Activated CD8-positive, alpha-beta memory T cell treated with anti-CD3 and anti-CD28 coated beads for 1 hour (primary cell): ENCODE measurements at places on chromosomes 4 and X.

DNA sequence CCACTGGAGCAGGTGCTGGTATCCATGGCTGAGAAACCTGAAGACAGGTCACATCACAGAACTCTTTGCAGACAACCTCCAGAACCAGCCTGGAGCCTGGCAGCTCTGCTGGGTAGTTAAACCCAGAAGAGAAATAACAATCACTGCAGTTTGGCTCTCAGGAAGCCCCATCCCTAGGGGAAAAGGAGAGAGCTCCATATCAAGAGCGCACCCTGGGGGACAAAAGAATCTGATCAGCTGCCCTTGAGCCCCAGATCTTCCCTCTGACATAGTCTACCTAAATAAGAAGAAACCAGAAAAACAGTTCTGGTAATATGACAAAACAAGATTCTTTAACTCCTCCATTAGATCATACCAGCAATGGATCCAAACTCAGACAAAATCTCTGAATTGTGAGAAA is 823.2 kb upstream of the FRG1 start:
- DNase-seq: no peak

DNA sequence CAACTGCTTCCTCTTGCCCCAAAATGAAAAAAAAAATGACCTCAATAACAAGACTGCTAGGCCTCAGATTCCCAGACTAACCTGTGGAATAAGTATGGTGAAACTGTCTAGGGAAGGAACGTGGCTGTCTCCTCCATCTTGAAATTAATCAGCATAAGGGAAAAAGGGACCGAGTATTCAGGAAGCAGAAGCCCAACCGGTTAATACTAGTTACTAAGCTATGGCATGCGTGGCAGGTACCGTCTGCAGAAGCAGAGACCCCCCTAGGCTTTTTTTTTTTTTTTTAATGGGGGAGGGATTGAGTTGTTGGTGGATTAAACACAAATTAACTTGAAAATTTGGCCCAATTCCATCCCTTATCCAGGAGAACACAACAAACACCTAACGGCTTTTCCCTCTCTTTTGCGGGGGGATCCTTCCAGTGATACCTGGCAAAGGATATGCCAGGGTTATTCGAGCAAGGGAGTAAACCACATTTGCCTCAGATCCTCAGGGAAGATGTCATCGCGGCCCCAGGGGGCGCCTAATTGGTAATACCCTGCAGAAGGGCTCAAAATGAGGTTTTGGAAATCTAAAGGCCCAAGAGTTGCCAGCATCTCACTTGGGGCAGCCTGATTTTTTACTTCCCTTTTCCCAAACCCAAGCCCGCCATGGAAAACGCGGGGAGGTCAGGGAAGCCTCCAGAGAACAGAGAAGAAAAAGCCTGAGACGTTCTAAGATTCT is 893 bp downstream of the RLIM start:
- DNase-seq: no peak

GRCh38 chrX:2781226-2781571 is 29.4 kb downstream of the XG start:
- no peak for DNase-seq

GRCh38 chrX:40099055-40099958 is 1.5 kb upstream of the BCOR start:
- no peak for DNase-seq

DNA sequence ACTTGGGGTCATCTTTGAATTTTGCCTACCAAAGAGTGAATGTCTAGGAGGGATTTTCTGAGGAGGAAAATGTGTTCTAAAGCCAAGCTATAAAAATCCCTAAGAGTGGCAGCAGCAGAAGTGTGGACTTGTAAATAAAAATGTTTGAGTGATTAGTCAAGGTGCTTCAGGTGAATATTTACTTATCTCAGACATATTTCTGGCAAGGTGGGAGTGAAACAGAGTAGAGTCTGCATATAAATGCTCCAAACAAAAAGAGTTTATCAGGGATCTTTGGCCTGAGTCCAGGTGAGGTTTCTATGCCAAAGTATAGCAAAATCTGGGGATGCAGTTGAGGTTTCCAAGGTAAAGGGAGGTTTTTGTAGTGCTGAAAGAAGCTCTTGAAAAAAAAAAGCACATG is 19.7 kb downstream of the CYSLTR1 start:
- DNase-seq: no peak

DNA sequence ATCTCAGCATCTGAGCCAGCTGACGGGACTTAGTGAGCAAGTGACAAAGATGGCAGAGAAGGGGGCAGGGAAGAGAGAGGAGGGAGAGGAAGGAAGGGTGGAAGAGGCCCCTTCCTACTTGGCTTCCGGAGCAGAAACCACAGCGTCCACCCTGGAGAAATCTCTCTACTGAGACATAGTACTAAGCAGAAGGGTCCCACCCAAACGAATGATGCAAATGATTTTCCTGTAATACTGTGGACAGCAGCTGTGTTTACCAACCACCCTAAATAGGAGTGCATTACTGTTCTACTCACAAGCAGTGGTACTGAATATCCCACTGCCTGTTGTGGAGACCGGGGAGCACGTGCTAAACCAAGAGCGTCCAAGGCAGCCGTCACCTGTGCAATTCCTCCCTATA is 29.4 kb downstream of the DTHD1 start:
- no peak for DNase-seq

DNA sequence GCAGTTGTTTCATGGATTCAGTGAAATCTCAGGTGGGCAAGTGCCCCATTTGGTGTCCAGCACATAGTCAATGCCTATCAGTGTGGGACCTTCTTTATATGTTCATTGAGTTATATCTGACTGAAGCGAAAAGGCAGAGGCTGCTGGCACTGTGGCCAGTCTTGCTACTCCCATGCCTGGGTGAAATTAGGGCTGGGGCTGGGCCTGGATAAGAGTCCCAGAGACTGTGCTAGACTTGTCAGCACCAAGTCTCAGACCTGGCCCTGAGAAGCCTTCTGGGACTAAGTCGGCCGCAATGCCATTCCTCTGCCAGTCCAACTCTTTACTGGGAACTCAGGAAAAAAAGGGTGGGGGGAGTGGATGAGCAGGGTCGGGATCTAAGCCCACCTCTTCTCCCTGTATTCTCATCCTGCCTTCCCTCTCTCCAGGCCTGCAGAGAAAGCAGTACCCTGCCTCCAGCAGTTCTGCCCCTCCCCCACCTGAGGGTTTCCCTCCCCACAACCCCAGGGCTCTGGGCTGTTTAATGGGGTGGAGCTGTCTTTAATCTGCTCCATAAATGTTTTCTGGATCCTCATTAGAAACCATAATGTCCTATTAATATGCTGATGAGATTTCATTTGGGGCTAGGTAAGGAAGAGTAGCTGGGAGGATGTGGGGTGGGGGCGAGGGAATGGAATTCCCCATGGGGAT is 153.5 kb upstream of the PJA1 start:
- no peak for DNase-seq

DNA sequence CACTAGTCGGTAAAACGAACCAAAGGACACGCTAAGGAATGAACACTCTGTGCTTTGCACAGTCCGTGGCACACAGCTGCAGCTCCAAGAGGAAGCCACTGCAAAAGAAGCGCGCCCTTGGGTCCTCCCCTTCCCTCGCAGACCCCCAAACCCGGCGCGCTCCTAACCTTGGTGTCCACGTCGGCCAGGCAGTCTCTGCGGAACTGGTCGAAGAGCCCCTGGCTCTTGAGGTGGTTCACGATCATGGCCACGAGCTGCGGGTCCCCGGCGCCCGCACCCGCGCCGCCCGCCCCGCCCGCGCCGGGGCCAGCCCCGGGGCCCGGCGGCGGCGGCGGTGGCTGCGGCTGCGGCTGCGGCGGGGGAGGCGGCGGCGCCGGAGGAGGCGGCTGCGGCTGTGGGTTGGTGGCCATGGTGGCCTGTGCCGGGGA is 333 bp downstream of the BOD1L1 start:
- no peak for DNase-seq

DNA sequence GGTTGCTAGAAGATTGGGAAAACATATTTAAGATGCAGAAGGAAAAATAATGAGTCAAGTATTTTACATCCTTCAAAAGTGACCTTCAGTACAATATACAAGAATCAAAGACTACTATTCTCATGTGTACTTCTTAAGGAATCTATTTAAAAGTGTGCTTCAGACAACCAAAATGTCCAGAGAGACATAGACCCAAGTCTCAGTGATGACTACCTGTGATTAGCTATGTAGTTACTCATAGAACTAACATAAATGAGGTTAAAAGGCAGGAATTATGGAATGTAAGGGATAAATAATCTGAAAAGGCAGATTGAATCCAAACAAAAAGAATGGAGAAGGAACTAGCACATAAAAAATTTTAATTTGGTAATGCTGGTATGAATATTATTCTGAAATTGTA is 634.7 kb upstream of the FAM241A start:
- no peak for DNase-seq

DNA sequence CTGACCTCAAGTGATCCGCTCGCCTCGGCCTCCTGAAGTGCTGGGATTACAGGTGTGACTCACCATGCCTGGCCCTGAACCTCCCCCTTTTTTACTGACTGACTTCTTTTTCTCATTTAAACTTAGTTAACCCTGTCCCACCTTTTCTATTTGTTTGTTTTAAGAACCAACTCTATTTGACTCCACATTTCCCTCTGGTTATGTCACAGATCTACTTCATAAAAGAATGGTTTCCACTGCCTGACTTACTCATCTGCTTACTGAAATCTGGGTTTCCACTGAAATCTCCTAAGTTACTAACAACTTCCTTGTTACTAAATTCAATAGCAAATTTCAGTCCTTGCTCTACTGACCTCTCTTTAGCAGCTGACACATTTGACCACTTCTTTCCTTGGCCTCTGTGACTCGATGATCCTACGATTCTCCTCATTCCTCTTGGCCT is 28.0 kb upstream of the NSUN7 start:
- DNase-seq: no peak

- no peak for DNase-seq
Measured at GRCh38 chr4:96044971-96045370, 205.1 kb downstream of the PDHA2 start.

DNA sequence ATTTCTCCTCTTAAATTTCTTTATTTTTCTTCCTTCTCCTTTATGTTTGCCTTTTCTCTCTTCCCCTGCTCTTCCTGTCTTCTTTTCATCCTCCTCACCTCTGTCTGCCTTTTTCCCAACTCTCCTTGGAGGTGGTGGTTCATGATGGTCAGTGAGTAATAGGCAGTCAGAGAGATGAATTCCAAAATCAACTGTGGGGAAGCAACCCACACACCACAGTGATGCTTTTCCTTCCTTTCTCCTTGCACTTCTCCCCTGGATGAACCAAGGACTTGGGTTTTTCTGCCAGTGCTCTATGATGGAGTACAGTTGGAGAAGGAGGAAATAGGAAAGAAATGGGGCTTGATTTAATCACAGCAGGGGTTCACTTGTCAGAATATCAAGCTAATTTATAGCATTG is 153.8 kb downstream of the DCK start:
- no peak for DNase-seq

GRCh38 chr4:16157609-16158503 is 68.4 kb downstream of the TAPT1 start:
- DNase-seq: no peak

GRCh38 chrX:154059729-154060245 is 37.7 kb downstream of the MECP2 start:
- DNase-seq: no peak

DNA sequence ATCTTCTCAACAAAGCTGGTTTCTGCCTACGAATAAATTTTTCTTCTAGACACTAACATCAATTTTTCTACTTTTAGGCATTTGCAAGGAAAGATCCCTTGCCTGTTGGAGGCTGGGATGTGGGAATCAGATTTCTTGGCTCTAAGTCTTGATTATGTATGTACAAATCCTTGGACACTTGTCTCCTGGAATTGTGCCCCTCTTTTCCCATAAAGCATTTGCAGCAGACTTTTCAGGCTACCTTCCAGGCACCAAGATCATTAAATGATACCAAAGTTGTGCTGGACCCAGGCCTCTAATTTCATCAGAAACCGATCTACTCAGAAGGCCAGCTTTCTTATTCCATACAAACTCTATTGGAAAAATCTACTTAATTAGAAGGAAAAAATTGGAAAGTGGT is 339.5 kb upstream of the DIPK2B start:
- DNase-seq: no peak

DNA sequence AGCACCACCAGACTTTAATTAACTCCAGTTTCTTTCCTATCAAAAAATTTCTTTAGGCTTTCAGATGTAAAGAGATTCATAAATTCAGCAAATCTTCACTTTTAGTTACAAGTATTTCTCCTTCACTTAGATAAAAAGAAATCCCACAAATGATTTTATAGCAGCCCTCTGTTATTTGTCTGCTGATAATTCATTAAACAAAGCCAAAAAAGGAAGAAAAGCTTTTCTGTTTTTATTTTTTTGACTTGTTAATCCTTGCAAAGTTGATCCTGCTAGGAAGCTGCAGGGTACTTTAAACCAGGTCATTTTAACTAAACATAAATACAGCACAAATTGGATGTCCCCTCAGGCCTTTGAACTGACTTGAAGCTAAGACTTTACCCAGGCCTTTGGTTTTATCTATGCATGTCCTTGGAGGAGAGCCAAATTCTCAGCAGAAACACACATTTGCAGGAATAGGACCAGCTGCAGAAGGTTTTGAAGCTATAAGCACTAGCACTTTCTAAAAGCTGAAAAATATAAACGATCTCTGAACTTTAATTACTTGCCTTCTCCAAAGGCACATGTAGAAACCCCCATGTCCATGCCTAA is 57.5 kb downstream of the PCDH18 start:
- DNase-seq: no peak

- DNase-seq: no peak
Measured at GRCh38 chrX:107826238-107827029, 768 bp downstream of the MID2 start.

GRCh38 chr4:172736046-172736445 is 432.6 kb upstream of the GALNT7 start:
- DNase-seq: no peak

DNA sequence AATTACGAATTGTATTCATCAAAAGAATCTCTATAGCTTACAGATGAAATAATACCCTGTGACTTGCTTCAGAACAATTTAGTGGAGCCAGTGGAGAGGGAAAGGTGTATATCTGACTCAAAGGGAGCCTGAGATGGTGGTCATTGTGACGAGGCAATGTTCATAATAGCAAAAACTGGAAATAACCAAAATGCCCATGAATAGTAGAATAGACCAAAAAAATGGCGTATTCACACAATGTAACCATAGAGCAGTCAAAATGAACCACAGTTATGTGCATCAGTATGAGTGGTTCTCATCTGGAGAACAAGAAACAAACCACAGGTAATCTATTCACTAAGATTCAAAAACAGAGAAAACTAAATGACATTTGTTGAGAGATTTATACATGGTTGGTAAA is 125.3 kb upstream of the CLNK start:
- DNase-seq: no peak

DNA sequence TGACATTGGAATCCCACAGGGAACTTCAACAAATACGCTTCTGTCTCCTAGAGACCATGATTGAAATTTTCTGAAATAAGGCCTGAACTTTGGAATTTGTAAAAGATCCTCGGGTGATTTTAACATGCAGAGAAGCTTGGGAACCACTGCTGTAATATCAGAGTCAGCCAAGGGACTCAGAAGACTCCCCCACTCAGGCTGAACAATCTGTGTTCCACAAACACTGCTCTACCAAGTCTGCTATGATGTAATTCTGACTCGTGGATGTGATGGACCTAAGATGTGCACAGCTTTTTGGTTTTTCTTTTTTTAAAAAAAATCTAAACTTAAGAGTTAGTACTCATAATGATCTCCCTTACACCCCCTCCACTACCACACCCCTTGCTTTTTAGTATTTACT is 26.0 kb downstream of the LRP2BP start:
- DNase-seq: no peak
